ACHN (cell line): ENCODE measurements at places on chromosomes 1 and 21.
A peak's percentile ranks its signal among the peaks of the same experiment; 100 is the strongest.

DNA sequence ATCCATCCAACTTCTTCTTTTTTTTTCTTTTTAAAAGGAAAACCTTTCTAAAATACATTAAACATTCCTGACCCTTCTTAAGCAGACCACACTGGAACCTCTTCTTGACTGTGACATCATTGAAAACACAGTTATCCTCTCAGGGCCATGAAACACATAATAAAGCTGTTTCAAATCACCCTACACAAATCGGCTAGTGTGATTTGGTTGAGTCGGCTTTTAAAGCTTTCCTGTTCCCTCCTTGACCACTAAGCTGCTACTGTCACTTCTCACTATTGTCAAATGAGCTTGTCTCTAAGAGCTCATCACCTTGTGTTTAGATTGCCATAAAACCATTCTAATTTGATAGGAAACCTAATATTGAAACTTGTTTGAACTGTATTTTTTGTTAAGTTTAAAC, 5.9 kb downstream of the USP24 start:
- DNase-seq: no peak

DNA sequence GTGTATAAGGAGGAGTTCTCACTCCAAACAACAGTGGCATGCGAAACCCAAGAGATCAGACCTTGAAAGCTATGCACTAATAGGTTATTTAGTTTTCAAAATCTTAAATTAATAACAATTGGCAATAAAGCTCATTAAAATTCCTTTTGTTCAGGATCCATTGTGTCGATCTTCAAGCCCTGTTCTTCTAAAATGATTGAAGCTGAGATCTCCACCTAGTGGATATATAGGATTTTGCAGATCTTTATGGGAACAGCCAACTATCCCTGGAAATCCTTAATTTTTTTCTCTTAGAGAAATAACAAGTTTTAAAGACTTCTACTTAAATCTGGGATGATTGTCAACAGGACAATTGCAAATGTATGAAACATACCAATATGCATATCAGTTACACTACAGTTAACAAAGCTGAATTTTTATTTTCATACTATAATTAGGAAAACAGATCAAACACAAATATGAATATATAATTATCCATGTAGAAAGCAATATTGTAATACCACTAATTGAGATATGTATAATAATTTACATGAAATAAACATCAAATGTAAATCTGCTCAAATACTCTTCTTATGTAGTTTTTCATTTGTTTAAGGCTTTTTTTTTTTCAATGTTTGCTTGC, 43.3 kb downstream of the LRRC53 start:
- DNase-seq: peak; percentile 46

- no peak for DNase-seq
Observed at GRCh38 chr21:34814529-34814951, 145.7 kb downstream of the CLIC6 start.

- DNase-seq: no peak
Observed at GRCh38 chr1:57889676-57890320, 465.9 kb upstream of the DAB1 start.

DNA sequence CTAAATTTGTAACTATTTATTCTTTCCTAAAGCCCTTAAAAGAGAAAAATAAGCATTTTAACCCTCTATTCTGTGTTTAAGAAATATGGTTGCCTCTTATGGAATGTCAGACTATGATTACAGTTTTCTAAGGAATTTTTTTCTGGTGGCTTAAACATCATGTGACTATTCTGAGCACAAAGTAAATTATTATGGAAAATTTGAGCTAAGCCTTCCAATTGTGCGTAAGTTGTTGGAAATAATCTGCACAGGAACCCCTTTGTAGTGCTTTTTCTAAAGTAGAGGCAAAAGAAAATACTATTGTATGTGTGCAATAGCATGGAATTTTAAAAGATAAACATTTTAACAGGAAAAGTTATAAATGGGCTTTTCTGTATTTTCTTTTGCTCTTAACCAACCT, 254.8 kb downstream of the PBX1 start:
- no peak for DNase-seq

GRCh38 chr21:25385341-25385740, 221.9 kb downstream of the MRPL39 start:
- no peak for DNase-seq

GRCh38 chr1:204726478-204726877, 40.9 kb upstream of the LRRN2 start:
- DNase-seq: peak; percentile 96

DNA sequence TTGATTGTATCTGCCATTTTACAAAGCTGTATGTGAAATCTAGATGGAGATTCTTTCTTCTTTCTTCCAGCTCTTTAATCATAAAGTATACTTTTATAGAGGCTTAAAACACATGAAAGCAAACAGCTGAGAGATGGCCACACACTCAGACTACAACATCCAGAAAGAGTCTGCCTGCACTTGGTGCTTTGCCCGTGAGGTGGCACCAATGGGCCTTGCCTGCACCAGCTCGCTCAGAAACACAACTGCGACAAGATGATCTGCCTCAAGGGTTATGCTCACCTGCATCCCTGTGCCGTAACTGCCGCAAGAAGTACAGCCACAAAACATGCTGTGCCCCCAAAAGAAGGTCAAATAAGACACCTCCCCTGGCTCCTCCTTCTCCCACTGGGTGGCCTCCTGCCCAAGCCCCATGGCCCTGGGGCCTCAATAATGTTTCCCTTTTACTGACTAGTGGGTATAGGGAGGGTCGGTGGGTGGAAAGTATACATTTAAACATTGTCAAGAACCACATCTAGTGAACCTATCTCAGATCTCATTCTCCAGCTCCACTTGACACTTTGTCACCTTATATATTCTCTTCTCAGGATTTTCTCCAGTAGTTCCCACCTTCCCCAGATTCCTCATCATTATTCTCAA, 66.7 kb upstream of the ANGPTL3 start:
- DNase-seq: no peak

DNA sequence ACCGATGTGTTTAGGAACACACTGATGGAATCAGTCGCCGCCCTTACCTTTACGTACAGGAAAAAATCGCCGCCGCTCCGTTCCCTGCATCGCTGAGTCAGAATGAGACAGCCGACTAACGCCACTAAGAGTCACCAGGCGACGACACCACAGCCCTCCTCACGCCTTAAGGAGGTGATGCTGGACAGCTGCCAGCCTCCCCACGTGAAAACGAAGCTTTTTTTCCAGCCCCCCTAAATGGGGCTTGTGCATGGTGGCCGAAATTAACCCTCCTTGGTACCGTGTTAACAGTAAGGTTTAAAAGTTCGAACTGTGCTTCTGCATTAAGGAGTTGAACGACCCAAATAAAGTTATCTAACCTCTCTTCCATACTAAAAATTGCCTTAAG, 511 bp downstream of the DNTTIP2 start:
- peak; percentile 31 for DNase-seq
